ENCODE measurements at places on chromosomes 2 and 18.

- DNase-seq = no peak
These were observed 46.6 kb downstream of the SGPP2 start for GRCh38 chr2:222470802-222471468.

GRCh38 chr2:230795856-230796255, 68.9 kb upstream of the ITM2C start:
- no peak for DNase-seq

DNA sequence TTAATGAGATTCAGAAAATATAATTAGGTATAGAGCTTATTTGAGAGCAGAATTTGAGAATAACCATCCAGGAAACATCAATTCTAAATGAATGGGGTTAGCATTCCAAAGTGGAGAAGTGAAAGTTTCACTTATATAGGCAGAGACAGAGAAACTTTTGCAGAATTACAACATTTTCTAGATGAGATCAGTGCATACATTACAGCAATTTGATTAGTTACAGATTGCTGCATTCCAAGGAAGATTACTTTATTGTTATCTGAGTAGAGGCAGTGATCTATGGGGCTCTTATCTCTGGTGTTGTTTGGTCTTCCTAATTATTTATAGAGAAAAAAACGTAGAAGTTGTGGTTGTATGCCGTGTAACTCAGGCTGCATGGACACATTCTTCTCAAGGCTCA, 373.8 kb upstream of the SYT4 start:
- no peak for DNase-seq

- peak; percentile 57 for DNase-seq
These were observed 908.4 kb upstream of the CRIM1 start for GRCh38 chr2:35447215-35447614.

DNA sequence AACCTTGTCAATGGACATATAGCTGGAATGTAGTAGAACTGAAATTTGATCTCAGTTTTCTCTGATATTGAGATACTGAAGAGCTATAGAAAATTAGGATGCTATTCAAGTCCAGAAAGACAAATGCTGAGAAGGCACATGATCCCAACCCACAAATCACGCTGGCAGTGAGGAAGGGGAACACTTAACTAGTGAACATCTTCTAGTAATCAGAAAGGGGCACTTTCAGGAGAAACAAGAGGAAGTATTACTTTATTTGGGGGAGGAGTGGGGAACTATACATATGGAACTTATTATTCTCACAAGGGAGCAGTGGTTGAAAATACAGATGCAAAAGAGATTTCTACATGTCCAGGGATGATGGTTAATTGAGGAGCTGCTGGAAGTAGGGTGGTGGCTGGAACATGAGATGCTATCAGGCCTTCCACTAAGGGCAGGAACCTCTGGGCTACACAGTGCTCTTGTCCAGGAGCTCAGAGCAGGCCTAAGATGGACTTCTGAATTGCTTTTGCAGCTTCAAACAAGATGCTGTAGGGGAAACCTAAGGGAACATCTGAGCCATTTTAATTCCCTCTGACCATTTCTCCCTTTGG, 79.3 kb downstream of the TGFA start:
- DNase-seq = no peak

GRCh38 chr2:236342951-236343350, 78.7 kb upstream of the ASB18 start:
- no peak for DNase-seq

GRCh38 chr2:68740400-68740914, 5.8 kb downstream of the ARHGAP25 start:
- no peak for DNase-seq

- no peak for DNase-seq
These were observed 467.7 kb upstream of the CELF4 start for GRCh38 chr18:38033282-38033681.

DNA sequence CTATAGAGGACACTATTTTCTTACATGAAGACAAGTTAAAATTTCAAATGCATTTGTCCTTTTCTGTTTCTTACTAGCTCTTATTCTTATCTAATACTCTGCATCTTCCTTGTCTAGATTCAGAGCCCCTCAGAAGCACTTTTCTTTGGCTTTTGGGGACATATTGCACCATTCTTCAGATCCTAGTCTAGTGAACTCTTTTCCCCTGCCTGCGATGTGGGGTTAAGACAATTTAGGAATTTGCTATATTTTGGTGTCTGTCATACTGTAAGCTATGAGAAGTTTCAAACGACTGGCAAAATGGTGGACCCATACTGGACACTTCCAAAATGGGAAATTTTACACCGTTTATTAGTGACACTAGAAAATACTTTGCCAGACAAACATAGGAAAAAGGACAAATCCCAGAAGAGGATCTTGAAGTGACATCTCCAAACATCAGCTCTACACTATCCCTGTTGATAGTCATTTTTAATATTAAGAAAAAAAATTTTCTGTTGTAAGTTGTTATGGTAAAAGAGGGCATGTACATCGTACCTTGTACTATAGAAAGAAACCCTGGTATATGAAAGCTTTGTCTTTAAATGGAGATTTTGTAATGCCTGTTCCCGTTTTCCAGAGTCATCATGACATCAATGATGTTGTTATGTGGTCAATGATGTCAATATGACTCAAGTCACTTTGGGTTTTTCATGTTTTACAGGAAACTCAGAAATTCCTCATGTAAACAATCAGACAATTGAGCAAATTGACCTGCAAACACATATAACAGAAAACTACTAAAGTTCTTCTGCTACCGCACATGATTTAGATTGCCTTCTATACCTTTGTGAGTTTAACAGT, 4.4 kb upstream of the KYNU start:
- DNase-seq = no peak

GRCh38 chr2:206289391-206289790, 14.9 kb downstream of the ZDBF2 start:
- no peak for DNase-seq

- peak; percentile 53 for DNase-seq
These were observed 38.1 kb downstream of the AFTPH start for GRCh38 chr2:64562148-64562784.

DNA sequence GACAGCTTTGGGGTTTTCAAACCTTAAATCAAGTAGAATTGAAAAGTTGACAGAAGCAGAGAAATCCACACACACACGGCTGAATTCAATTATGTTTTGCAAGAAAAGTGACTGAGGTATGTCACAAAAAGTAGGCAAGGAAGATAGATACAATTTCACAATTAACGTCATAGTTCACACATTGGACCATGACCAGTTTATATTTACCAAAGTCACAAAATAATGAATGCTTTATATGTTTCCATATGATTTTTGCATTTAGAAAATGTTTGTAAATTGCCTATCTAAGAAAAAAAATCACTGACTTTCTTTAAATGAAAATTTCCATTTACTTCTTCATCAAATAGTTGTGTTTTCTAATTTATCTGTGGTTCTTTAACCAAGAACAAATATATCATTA, 29.4 kb upstream of the ZNF516 start:
- DNase-seq = no peak

DNA sequence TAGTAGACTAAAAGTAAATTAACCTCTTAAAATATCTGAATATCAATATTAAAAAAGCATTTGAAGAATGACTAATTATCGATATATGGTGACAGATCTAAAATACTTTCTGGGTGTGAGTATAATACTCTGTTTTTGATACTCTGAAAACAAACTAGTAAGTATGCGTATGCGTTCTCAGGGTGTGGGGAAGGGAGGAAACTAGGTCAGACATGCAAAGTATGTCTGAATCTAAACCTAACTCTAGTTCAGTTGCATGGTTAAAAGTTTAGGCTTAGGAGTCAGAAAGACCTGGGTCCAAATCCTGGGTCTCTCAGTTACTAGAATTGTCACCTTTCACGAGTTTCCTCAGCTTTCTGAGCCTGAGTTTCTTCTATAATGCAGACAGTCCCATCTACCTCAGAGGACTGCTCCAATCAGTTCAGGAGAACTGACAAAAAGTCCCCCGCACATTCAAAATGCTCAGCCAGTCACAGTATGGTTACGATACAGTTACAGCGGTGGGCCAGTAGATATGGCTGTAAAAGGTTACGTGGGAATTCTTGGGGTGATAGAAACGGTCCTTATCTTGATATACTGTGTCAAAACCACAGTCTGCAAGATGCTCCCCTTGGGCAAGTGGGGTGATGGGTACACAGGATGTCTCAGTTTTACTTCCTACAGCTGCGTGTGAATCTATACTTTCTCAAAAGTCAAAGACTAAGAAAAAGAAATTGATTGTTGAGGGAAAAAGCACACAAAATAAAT, 29.2 kb downstream of the UNC50 start:
- no peak for DNase-seq

DNA sequence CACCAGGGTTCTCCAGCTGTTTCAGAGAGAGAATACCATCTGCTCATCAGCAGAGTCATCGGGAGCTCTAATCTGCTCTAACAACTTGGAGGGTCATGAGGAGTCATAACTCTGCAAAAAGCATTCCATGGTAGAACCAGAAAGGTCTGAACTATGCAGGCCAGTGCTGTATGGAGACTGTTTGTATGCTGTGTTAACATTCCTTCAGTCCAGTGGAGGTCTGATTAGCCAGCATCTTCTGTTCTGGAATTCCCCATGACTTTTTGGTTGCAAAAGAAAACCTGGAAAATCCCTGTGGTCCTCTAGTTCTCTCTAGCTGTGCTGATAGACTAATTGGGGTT, 9.4 kb upstream of the ITGB6 start:
- DNase-seq = peak; percentile 62

GRCh38 chr2:140624200-140624599, 1506.6 kb downstream of the LRP1B start:
- DNase-seq = peak; percentile 83

- no peak for DNase-seq
These were observed 473.2 kb upstream of the SPHKAP start for GRCh38 chr2:228654707-228655106.

- no peak for DNase-seq
These were observed 125.0 kb upstream of the WDSUB1 start for GRCh38 chr2:159411460-159411859.

GRCh38 chr2:67237288-67237687, 159.8 kb upstream of the ETAA1 start:
- DNase-seq = no peak

GRCh38 chr2:231930593-231931281, 4.5 kb upstream of the NPPC start:
- no peak for DNase-seq

DNA sequence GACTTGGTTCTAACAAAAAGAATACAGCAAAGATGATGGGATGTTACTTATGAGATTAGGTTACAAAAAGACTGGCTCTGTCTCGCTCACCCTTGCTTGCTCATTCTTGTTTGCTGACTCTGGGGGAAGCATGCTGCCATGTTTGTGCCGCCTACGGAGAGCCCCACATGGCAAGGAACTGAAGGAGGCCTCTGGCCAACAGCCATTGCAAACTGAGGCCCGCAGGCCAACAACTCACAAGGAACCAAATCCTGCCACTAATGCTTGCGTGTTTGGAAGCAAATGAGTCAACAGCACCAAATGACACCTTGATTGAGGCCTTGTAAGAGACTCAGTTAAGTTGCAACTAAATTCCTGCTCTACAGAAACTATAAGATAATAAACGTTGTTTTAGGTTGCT, 297.6 kb upstream of the STON1 start:
- no peak for DNase-seq

GRCh38 chr2:216971593-216971992, 111.7 kb upstream of the TNP1 start:
- no peak for DNase-seq

- DNase-seq = no peak
These were observed 180.3 kb downstream of the EIPR1 start for GRCh38 chr2:3197308-3197707.

GRCh38 chr18:32438173-32438572, 32.5 kb downstream of the GAREM1 start:
- DNase-seq = peak; percentile 84

DNA sequence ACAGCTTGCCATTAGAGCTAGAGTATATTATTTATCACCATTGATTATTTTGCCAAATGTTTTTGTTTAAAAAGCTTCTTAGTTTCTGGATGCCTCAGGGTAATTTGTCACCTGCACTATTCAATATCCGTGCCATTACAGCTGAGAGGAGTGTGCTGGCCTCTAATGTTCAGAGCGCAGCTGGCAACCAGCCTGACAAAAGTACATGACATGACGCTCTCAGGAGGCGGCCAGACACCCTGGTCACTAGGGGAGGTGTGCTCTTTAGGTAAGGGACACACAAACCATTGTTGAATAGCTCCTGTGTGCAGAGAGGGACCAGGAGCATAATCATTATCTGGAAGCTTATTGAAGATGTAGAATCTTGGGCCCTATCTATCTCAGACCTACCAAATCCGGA, 20.3 kb downstream of the LIMS1 start:
- DNase-seq = no peak

DNA sequence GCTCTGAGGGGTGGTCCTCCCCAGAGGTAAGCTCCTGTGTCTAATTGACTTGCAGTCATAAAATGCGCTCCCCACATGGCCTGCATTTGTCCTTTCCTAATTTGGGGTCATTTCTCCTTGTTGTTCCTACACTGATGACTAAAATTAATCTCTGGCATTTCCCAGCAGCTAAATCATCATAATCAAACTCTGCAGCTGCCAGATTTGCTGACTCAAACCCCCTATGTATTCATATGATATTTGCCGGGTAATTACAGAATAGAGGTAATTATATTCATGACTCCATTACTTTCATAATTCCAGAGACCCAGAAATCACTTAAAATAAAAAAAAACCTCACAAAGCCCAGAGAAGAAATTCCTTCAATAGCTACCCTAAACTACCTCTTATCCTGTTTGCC, 331.4 kb upstream of the KLHL29 start:
- no peak for DNase-seq

- DNase-seq = peak; percentile 80
These were observed 39.5 kb downstream of the RNU4ATAC start for GRCh38 chr2:121570036-121570666.

GRCh38 chr2:72743481-72743880, 82.4 kb downstream of the EXOC6B start:
- no peak for DNase-seq

GRCh38 chr2:219289537-219290361, 10.6 kb downstream of the DNAJB2 start:
- DNase-seq = no peak

DNA sequence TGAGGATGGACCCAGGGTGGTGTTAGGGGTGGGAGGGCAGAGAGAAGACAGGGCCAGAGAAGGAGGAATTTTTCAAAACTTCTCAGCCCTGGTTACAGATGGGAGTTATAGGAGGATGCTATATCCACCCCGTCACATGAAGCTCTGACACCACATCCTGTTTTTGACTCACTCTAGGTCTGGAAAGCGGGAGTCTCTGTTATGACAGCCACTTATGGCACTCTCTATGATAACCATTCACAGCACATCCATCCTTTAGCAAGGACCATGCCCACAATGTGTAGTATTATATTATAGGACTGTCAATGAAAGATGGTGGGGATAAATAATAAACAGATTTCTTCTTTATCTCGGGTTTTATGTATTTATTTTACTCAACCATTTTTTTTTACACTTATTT, 461.2 kb downstream of the CDH2 start:
- DNase-seq = no peak

GRCh38 chr2:216570357-216570756, 62.9 kb upstream of the IGFBP2 start:
- no peak for DNase-seq
